ENCODE measurements at places on chromosomes 2 and 18.
A peak's percentile ranks its signal among the peaks of the same experiment; 100 is the strongest.

GRCh38 chr2:195694553-195694952, 37.5 kb downstream of the SLC39A10 start:
- no peak for DNase-seq

GRCh38 chr2:43402452-43402937, 176.1 kb upstream of the ZFP36L2 start:
- no peak for DNase-seq

GRCh38 chr18:63054901-63055584, 264.5 kb downstream of the BCL2 start:
- DNase-seq, result no peak

DNA sequence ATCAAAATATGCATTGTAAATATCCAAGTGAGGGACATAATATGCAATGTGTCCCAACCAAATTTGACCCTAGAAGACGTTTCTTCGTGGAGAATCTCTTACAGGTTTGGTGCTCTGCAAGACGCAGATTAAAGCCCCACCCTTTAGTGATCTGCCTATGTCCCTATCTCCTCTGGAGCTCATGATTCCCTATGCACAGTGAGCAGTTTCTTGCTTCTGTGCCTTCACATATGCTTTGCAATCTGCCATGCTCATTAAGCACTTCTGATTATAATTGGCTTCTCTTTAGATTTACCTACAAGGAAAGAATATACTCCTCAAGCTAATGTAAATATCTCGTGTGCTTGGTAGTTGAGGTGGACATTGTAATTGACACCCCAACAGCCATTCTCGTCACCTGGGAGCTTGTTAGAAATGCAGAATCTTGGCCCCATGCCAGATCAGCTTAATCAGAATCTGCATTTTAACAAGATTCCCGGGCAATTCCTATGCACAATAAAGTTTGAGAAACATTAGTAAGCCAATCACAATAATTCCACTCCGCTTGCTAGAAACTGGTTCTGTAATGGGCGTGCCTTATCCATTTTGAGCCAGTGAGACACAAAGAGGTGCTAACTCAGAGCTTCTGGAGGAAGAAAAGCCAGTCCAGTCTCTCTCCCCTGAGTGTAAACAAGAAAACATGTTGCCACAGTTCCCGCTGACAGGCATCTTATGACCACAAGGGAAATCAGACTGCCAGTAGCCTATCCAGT, 2.8 kb upstream of the PUM2 start:
- no peak for DNase-seq

GRCh38 chr18:57942493-57942892, 101.5 kb upstream of the NEDD4L start:
- DNase-seq, result no peak

GRCh38 chr18:56568986-56569385, 69.4 kb downstream of the TXNL1 start:
- DNase-seq, result peak; percentile 18

GRCh38 chr18:27966881-27967280, 210.0 kb downstream of the CDH2 start:
- DNase-seq, result no peak
